ENCODE measurements at places on chromosomes 6 and 20.

DNA sequence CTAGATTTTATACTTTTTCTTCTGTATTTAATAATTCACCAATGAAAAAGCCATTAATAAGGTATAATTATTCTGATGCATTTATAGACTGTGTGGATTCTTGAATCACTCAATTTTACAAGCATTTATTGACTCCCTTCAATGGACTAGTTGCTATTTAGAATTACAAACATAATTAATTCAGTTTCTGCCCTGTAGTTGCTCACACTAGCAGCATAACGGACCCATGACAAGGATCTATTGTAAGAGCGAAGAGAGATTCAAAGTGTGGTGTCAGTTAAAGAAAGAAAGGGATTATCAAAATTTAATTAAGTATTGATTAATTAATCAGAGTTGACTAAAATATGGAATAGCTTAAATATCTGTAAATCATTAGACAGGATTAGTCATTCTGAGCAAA, 602.6 kb upstream of the PTCHD4 start:
- DNase-seq = no peak

- no peak for DNase-seq
These were observed 260.0 kb downstream of the C6orf118 start for GRCh38 chr6:165049362-165049761.

DNA sequence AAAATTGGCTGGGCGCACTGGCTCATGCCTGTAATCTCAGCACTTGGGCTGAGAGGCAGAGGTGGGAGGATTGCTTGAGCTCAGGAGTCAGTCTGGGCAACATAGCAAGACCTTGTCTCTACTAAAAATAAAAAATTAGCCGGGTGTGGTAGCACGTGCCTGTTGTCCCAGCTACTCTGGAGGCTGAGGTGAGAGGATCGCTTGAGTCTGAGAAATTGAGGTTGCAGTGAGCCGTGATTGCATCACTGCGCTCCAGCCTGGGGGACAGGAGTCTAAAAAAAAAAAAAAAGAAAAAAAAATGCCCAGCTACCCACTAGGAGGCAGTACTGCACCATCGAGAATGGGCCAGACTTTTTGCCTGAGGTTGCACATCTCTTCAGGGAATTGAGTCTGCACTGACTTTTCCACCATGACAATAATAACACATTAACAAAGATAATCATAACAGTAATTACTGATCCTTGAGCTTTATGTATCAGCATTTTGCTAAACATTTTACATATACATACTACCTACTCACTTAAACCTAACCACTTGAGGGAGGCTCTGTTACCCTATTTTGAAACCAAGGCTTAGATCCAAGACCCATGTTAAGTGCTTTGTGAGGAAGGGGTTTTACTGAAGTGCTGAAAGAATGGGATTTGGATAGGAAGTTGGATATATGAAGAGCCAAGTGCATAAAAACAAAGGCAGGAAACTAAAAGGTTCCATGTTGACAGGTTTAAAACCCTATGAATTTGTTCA, 21.0 kb downstream of the SRSF3 start:
- DNase-seq = no peak

- no peak for DNase-seq
These were observed 347.9 kb downstream of the RFPL4B start for GRCh38 chr6:112695001-112695400.

GRCh38 chr6:101178748-101179147, 214.8 kb upstream of the GRIK2 start:
- DNase-seq = no peak

- no peak for DNase-seq
These were observed 271.7 kb downstream of the RFPL4B start for GRCh38 chr6:112618849-112619248.

GRCh38 chr20:51300104-51300503, 242.4 kb downstream of the NFATC2 start:
- DNase-seq = no peak

- no peak for DNase-seq
These were observed 86.2 kb upstream of the ARID1B start for GRCh38 chr6:156691018-156691417.

DNA sequence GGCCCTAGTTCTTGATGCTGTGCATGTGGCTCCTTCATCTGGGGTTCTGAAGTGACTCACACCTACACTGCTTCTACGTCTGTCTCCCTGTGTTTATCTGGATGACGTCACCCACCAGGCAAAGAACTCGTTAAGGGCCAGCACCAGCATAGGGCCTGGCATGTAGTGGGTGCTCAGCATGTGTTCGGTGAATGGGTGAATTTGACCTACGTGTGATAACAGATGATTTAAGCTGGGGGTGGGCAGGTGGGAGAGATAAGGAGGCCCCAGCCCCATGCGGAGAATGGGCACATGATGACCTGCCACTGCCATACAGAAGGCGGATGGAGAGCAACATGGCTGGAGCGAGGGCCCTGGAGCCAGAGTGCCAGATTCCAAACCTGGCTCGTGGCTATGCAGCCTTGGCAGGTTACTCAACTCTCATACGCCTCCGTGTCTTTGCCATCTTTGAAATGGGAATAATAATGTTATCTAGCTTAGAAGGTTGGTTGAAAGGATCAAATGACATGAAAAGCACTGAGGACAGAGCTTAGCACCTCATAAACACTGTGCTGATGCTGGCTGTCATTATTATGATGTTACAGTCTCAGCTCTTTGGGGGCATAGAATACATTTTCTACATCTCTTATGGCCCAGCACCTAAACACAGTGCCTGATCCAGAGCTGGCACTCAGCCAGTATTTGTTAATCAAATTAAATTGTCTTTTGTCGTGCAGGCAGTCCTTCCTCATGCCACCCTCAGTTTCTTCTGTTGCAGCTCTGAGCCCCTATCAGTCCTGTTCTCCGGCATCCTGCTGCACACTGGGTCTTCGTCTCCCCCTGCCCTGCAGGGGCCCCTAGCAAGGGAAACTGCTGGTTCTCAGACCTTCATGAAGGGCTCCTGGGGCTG, 39.6 kb downstream of the VEGFA start:
- DNase-seq = no peak

DNA sequence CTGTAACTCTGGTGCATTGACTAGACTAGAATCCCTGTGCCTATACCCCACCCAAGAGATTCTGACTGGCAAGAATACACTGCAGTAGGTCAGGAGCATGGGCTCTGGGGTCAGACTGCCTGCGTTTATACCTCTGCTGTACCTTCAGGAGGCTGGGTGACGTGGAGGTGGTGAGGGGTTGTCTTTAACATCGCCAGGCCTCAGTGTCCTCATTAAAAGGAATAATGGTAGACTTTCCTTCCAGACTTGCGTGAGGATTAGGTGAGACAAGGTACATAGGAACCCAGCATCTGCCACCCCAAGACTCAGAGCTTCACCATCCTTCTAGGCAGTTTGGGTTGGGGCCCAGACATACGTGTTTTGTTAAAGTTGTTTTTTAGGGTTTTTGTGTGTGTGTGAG, 44.3 kb downstream of the TM9SF4 start:
- DNase-seq = no peak

DNA sequence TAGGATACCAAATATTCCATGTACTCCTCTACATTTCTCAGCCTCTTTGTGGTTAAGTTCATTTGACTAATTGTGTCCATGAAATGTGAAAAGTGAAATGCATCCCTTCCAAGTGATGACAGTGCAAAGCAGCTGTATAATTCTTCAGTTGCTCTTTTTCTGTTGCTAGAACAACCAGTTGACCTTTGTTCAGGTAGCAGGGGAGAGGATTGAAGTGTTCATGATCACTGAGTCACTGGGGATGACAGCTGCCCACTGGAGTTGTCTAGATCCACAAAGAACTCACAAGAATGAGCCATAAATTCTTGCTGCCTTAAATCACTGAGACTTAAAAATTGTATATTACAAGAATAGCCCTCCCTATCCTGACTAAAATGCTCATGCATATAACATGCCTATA, 254.6 kb downstream of the EPHA7 start:
- no peak for DNase-seq

DNA sequence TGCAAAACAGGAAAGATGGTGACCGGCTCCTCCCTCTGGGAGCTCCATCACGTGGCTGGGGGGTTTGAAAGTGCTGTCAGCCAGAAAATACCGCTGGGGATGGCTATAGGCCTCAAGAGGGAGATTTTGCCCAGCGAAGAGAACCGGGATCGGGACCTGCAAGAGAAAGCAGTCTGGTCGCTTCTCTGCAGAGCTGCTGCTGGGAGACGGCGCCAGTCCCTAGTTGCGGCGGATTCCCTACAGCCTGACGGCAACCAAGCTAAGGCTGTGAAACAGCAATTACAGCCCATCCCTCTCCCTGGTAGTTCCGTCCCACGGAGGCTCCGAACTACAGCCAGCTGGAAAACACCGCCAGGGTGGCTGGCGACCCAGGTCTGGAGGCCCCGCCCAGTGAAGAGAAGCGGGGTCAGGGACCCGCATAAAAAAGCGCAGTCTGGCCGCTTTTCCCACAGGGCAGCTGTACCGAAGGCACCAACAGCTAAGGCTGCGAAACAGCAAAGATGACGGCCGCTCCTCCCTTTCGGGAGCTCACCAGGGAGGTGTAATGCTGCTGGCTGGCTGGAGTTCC, 238.1 kb upstream of the IRAK1BP1 start:
- DNase-seq = no peak

DNA sequence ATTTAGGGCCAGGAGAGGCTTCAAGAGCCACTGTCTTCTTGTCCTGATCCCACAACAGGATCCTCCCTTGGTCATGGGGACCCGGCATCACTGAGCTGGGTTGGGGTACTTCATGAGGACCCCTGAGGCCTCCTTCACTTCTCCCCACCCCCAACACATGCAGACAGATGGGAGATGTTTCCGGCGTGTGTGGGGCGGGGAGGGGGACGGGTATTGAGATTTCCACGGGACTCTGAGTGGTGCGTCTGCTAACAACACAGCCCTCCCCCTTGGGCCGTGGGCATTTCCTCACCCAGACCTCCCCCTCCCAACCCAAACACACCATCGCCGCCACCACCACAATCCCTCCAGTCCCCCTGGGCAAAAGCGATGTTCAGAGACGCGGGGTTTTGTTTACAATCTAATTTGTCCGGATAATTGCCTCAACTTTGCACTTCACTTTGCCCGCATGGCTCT, 906 bp upstream of the FOXP4 start:
- no peak for DNase-seq

DNA sequence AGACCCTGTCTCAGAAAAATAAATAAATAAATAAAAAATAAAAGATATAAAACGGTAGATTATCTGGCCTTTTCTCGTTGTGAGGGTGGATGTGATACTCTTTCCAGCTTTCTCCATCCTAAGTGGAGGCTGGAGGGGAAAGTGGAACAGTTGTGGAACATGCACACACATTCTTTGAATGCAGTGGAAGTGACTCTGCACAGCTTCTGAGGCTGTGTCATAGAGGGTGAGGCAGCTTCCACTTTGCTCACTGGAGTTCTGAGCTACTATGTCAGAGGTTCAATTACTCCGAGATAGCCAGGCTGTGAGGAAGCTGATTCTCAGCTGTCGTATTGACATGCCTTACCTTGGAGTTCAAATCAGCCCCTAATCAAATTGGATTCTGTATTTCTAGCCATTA, 82.2 kb downstream of the CHMP4B start:
- no peak for DNase-seq

DNA sequence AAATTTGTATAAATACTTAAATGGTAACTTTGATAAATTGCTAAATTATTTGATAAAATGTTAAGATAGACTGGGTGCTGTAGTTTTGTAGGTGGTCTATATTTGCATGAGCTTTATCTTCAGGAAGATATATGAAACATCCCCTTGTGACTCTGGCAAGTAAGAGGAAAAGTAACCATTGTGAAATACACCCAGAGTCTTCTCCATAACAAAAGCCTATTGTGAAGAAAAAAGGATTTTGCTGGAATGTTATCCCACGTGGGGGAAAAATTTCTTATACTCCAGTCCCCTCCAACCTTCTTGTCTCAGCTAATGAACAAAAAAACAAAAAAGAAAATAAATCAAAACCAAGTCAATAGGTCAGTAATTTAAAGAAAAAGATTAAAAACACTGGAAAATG, 600.7 kb downstream of the HDGFL1 start:
- no peak for DNase-seq

Measured in LoVo (cell line).